ENCODE measurements at places on chromosomes 2 and 18.

DNA sequence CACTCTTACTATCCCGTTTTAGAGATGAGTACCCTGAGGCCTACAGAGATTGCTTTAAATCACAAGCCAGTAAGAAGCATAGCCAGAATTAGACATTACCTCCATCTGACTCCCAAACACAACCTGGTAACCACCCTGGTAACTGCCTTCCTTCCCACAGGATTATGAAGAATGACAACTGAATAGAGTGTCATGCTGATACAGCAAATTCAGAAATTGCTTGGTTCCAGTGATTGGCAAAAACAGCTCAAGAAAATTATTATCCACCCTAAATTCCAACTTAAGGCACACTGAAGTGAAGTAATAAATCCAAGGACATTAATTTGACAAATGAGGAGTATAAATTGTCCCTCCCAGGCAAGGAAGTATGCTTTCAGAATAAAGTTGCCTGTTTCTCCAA, 195.8 kb upstream of the RBMS1 start:
- no peak overlapping the region for H3K27ac ChIP-seq
- H3K4me3 ChIP-seq = no peak overlapping the region
- H3K36me3 ChIP-seq = no peaks in the 10 kb centered on the region
- H3K27me3 ChIP-seq = no peaks in the 10 kb centered on the region
- no peaks in the 10 kb centered on the region for H3K4me1 ChIP-seq
- DNase-seq = no peak

- H3K27ac ChIP-seq = no peak overlapping the region
- no peaks in the 10 kb centered on the region for H3K27me3 ChIP-seq
- H3K4me1 ChIP-seq = no peaks in the 10 kb centered on the region
- H3K4me3 ChIP-seq = no peak overlapping the region
- DNase-seq = no peak
Observed at GRCh38 chr2:195864316-195864715, 204.3 kb downstream of the DNAH7 start.

DNA sequence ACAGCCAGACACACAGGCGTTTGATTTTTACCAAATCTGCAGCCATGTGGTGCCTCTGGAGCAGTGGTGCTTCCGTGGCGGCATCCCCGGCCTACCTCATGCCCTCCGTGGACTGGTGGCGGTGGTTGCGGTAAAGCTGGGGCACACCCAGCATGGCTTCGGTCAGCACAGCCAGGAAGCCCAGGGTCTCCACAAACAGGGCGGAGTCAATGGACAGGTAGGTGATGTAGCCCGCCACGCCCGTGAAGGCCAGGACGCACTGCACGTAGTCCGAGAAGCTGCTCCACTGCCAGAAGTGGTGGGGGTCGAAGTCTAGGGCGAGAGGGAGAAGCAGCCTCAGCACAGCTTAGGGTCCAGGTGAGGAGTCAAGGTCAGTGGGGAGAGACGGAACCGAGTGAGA, 32.4 kb downstream of the SLC66A2 start:
- H3K27me3 ChIP-seq = no peaks in the 10 kb centered on the region
- no peak overlapping the region for H3K27ac ChIP-seq
- no peak for DNase-seq
- peaks cover 21% of the 10 kb centered on the region for H3K36me3 ChIP-seq

DNA sequence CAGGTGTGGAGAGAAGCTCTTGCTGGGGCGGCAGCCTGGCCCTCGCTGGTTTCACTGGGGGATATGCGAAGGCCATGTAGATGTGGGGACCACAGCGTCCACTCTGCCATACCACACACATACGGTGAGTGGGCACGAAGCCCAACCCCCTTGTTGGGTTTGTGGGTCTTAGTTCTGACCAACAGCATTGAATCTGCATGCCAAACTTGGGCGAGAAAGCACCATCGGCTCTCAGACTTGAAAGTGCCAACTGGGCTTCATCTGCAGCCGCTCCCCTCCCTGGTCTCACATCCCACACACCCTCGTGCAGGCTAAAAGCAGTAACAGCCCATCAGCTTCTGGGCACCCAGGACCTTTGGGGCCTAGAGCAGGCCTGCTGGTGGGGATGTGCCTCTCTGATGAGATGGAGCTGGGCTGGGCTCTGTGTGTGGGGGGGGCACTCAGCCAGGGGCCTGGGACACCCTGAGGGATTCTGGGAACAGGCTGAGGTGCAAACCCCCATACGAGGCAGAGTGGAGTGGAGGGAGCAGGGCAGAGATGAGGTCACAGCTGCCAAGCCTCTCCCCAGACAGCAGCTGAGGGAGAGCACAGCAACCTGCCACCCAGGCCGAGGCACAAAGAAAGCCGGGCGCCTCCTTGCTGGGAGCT, 264.4 kb downstream of the TWIST2 start:
- DNase-seq = no peak
- peaks cover 25% of the 10 kb centered on the region for H3K4me1 ChIP-seq
- peaks cover 46% of the 10 kb centered on the region for H3K36me3 ChIP-seq
- H3K4me3 ChIP-seq = no peak overlapping the region
- no peaks in the 10 kb centered on the region for H3K27me3 ChIP-seq
